Nephron progenitor cell (in vitro differentiated cells): ENCODE measurements at places on chromosomes 13 and 19.

- DNase-seq = no peak
Observed at GRCh38 chr13:105403086-105403485, 1132.4 kb downstream of the EFNB2 start.

- no peak for DNase-seq
Observed at GRCh38 chr19:50415661-50416033, 3.1 kb upstream of the SPIB start.

GRCh38 chr13:94115054-94115453 is 364.4 kb downstream of the DCT start:
- DNase-seq = no peak

DNA sequence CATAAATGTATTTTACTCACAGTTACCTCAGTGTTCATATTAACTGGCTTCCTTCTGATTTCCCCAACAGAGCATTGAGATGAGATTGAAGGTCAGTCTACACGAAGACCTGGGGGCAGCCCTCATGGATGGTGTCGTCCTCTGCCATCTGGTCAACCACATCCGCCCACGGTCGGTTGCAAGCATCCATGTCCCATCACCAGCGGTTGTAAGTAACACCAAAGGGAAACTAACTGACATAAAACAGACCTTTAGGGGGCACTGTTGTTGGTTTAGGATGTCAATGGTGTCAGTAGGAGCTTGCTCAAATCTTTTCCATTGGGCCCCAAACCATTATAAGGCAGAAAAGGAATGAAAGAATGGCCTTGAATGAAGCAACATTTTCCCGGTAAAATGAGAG is 68.2 kb downstream of the ESD start:
- DNase-seq = no peak

DNA sequence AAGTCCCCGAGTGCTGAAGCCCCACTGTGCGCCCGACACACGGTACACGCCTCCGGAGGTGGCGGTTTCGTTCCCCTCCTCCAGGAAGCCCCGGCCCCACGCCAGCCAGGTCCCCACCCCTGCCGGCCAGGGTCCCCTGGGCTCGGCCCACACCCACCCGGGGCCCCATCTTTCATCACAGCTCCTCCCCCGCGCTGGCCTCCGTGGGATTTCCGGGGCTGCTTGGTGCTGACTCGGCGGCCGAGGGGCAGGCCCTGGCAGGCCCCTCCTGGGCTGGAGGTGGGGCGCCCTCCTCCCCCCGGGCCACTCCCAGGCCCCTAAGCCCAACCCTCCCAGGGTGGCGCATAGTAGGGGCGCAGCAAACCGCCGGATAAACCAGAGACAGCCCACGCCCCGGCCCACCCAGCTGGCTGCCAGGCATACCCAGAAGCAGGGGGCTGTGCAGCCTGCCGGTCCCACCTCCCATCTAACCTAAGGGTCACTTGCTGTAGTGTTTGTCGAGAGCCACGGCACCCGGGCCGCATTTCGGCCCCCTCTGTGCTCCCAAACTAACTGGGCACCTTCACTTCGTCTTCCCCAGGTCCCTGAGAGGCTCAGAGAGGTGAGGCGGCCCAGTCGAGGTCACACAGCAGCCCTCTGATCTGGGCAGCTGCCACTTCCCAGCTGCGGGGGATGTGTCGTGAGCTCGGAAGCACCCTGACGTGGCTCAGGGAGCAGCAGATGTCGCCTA is 6.6 kb downstream of the ZBTB7A start:
- DNase-seq = no peak

- no peak for DNase-seq
Observed at GRCh38 chr13:45303026-45303425, 38.0 kb downstream of the TPT1 start.

DNA sequence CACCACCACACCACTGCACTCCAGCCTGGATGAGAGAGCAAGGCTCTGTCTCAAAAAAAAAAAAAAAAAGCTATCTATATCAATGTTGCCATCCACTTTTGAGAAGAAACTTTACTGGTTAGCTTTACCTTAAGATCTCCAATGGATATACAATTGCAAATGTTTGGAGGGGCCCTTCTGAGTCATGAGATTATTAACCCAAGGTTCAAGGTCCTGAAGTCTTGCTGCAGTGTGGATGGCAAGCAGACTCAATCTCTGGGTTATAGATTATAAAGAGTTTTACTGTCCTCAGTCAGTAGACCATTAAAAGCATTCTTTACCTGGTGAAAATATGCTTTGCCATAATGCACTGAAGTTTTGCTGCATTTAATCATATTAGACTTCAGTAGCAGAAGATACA is 3.7 kb upstream of the ZNF431 start:
- DNase-seq = no peak

DNA sequence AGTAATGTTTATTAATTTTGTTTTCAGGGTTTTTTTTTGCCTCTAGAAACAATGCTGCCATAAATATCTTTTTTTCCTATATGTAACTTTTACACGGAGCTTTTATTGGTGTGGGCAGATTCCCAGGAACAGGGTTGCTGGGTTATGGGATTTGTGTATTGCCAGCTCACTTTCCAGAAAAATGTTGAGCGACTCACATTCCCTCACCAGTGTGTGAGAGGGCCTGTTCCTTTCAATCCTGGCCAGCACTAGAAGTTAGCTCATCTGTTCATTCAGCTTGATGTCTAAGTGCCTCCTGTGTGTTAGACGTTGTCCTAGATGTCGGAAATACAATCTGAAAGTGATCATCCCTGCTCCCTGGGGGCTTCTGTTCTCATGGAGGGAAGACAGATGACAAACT is 2.6 kb downstream of the ZNF71 start:
- no peak for DNase-seq

- no peak for DNase-seq
Observed at GRCh38 chr13:76971215-76971614, 20.7 kb upstream of the CLN5 start.

- DNase-seq = no peak
Observed at GRCh38 chr13:48491423-48492095, 41.3 kb downstream of the RCBTB2 start.

DNA sequence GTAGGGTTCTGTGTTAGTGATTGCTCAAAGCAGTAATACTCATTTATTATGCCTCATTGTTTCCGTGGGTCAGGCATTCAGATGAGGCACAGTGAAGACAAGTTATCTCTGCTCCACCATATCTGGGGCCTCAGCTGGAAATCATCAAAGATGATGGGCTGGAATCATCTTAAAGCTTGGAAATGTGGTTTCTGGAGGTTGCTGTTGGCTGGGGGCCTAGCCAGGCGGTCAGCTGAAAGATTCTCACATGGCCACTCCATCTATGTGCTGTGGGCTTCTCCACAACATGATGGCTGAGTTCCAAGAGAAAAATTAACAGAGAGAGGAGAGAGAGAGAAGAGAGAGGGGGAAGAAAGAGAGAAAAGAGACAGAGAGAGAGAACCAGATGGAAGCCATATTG is 75.5 kb downstream of the OLFM4 start:
- no peak for DNase-seq

GRCh38 chr19:12527034-12527836 is 24.0 kb downstream of the ZNF564 start:
- no peak for DNase-seq

DNA sequence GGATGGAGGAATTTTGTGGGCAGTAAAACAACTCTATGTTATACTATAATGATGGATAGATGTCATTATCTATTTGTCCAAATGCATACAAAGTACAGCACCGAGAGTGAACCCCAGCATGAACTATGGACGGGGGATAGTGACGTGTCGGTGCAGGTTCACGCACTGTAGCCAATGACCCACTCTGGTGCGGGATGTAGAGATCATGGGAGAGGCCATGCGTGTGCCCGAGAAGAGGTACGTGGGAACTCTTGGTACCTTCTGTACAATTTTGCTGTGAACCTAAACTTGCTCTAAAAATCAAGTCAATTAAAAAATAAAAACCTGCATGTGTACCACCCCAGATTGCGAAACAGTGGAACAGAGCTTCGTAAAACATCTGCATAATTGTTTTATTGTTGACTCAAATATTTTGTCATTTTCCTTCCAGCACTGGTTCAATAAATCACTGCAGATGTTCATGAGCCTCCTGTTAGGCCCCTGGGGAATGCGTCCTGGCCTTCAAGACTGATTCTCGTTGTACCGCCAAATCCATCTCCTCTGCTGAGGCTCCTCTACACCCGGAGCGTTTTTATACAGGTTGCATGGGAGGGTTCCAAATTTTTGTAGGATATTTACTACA is 30.9 kb downstream of the COL4A1 start:
- no peak for DNase-seq

- peak; percentile 89 for DNase-seq
Observed at GRCh38 chr19:5826531-5827341, 12.8 kb downstream of the FUT6 start.

GRCh38 chr19:1366899-1367870 is 16.5 kb upstream of the NDUFS7 start:
- DNase-seq = no peak

DNA sequence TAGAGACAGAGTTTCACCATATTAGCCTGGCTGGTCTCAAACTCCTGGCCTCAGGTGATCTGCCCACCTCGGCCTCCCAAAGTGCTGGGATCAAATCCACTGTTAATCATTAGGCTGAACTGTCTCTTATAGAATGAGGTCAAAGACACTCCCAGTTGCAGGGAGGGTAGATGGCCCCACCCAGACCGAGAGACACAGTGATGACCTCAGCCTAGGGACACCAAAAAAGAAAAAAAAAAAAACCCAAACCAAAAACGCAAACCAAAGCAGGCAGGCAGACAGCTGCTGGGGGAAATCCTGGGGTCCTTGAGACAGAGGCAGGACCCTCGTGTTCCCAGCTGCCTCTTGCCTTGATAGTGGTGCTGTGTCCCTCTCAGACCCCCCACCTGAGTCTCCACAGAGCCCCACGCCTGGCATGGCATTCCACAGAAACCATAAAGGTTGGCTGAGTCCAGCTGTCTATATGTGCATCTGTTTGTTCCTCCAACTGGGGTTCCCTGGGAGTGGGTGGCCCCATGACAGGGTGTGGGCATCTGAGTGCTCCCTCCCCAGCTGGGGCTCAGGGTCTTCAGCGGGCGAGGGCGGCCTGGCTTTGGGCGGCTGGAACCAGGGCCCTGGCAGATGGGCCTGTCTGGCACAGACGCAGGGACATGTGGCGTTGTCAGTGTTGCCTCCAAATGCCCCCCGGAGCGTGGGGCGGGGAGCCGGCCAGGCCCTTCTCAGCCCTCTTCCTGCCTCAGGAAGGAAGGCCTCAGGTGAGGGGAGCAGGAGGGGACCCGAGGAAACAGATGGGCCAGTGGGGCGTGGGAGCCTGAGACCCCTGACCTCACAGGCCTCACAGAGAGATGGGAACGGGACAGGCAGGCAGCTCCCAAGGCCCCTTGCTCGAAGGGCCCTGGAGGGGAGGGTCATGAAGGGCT is 5.2 kb downstream of the DAND5 start:
- DNase-seq = no peak

DNA sequence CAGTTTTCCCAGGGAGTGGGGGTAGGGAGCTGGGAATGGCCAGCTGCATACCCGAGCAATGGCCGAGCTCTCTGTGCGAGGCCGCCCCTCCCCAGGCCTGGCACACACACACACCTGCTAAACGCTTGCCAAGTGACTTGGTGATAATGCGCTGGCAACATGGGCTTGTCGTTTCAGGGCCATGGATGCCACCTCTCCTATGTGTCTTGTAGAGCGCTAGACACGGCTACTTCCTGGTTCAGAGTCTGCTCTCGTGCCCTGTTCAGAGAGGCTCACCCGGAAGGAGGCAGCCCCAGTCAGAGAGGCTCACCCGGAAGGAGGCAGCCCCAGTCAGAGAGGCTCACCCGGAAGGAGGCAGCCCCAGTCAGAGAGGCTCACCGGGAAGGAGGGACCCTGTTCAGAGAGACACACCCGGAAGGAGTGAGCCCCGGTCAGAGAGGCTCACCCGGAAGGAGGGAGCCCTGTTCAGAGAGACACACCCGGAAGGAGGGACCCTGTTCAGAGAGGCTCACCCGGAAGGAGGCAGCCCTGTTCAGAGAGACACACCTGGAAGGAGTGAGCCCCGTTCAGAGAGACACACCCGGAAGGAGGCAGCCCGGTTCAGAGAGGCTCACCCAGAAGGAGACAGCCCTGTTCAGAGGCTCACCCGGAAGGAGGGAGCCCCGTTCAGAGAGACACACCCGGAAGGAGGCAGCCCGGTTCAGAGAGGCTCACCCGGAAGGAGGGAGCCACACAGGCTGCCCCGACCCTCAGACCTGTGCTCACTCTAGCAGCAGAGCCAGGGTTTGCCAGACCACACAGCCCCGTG is 4.2 kb downstream of the ADPRHL1 start:
- DNase-seq = no peak

GRCh38 chr13:28320884-28321574 is 173.9 kb downstream of the FLT1 start:
- no peak for DNase-seq

- no peak for DNase-seq
Observed at GRCh38 chr13:112244495-112245177, 131.5 kb upstream of the SPACA7 start.

DNA sequence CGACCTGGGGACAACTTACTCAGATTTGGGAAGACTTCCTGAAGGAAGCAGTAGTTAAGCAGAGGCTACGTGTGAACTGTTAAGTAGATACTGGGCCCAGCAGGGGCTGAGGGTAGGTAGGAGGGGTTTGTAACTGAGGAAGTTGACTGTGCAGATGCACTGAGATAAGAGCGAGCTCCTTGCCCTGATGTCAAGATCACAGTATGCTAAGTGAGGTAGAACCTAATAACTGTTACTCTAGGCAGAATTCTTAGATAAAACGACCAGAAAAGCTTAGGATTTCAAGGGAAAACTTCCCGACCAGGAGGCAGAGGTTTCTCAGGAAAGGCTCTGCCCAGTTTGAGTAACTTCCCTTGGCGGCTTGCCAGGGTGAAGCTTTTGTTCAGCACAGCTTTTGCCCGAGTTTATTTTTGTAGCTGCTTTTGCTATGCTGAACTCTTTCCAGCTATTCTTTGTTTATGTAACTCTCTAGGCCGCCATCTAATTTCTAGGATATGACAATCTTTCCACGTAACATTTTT is 632.1 kb downstream of the DIAPH3 start:
- no peak for DNase-seq

DNA sequence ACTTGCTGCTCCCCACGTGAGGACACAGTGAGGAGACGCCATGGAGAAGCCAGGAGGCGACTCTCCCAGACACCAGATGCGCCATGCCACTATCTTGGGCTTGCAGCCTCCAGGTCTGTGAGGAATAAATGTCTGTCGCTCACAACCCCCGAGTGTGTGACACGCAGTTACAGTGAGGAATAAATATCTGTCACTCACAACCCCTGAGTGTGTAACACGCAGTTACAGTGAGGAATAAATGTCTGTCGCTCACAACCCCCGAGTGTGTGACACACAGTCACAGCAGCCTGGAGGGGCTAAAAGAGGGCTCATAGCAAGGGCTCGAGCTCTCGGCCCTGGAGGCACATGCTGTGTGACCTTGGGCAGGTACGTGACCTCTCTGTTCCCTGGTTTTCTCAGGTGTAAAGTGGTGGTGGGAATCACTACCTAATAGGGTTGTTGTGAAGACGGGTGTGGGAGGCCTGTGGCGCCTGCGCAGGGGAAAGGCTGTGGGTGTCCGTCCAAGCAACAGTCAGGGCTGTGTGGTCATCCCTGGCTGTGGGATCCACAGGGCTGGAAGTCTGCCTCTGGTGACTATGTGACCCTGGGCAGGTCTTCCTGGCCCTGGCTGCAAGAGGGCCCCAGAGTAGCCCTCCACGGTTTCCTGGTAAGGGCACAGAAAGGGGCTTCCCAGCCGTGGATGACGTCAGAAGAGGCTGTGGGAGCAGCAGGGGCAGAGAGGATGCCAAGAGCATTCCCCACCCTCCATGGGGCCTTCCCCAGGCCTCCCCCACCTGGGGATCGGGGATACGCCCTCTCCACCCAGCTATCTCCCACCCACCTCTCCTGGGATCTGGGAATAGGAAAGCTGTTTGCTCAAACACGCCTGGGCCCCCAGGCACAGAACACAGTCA is 77.7 kb downstream of the C1QTNF9 start:
- no peak for DNase-seq
